ENCODE measurements at places on chromosomes 3 and 15. TPM values are rescaled to one million over a fixed set of nuclear protein-coding genes. Genes with fewer than 3 reads are reported as not detected.

- DNase-seq, result no peak
Observed at GRCh38 chr15:77057072-77057471, 13.8 kb downstream of the TSPAN3 start.

- DNase-seq, result no peak
Observed at GRCh38 chr3:38283810-38284755, 2.0 kb downstream of the SLC22A14 start.

DNA sequence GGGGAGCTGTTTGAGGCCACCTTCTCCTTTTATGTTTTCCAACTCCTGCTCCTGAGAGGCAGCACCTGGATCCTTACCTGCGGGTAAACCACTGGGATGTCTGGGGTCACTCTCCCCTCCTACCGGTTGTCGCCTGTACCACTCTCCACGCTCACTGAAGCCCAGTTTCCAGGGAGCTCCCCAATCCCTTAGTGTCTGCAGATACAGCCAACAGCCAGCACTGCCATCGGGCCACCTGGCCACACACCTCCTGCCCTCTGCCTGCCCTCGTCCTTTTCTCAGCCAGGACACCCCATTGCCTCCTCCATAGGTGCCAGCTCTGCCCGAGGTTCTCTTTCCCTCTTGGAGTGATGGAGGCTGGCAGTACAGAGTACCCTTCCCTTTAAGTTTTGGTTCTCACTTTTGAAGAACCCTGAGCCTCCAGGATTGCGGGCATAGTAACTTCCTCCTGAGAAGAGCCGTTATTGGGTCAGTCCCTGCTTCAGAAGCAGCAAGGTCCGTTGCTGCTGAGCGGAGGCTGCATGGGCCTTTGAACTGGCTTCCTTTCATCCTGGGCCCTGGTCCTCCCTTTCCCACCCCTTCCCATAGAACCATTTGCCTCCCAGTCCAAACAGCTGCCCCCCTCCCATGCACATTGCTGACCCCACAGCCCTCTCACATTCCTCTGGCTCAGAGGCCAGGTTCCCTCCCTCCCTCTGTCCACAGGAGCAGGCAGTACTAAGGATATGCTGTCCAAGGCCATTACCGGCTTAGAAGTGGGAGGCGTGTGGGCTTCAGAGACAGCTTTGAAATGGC, 30.9 kb downstream of the ARNT2 start:
- DNase-seq, result no peak

DNA sequence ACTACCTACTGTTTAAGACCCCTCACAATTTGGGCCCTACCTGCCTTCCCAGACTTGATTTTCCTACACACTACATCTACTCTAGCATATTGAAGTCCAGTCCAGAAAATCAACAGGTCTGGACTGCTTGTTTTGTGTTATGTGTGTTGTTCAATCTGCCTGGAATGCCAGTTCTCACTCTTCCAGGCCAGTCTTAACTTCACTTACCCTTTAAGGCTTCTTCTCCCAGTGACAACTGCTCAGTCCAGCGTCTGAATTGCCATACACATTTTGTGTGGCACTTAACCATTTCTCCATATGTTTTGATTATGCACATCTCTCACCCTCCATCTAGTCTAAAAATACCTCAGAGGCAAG, 1.1 kb downstream of the TICRR start:
- no peak for DNase-seq

DNA sequence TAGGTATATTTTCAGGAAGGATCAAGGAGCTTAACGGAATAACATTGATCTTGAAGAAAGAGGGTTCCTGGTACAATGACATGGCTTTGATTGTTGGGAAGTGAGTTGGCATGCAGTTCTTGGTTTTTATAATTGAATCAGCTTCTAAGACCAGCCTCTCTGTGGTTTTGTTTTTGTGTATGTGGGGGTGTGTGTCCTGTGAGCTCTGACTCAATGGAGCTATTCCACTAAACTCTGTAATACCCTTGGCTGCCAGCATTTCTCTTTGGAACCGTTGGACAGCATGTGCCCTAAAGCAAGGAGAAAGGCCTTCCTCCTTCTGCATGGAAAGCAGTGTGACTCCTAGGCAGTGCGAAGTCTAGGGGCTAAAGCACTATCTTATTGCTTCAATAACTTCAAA, 124.8 kb downstream of the EDEM1 start:
- no peak for DNase-seq

DNA sequence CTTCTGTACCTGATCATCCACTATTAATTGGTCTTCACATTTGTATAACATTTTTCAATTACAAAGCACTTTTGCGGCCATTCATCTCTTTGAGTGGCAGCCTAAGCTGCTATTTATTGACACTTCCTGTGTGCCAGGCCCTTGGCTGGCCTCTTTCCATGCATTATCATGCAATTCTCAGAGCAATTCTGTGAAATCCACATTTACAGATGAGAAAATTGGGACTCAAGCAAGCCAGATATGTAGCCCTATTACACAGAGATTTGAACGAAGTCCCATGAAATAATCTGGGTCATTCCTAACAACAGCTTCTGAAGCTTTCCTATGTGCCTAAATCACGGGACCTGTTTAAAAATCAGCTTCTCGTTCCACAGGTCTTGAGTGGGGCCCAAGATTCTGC, 17.4 kb downstream of the SLC6A1 start:
- no peak for DNase-seq

DNA sequence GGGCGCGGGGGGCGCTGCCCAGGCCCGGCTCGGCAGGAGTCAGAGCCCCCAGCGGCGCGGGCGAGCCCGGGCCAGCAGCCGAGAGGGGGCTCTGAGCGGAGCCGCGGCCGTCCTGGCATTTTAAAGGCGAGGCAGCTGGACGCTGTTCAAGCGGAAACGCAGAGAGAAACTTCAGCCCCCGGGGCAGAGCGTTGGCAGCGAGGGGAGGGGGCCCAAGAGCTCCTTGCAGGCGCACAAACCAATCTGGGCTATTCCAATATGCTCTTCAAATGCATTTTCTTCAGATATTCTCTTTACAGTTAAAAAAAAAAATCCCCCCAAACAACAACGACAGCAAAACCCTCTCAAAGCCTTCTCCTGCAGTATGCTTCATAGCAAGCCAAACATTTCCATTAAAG, at the start of gene CTXND1:
Gene CTXND1, minus strand, starts transcription at position 93 of the 398 bp plus-strand sequence. CDS start 50,264 bp downstream, outside the sequence.
- DNase-seq, result no peak

- DNase-seq, result no peak
Observed at GRCh38 chr3:156206157-156206556, 85.8 kb downstream of the KCNAB1 start.

Gene PLSCR2
- total RNA-seq, result not detected

Gene MCF2L2
- total RNA-seq, result 0.87 TPM

Gene ARL13B
- total RNA-seq, result 6.7 TPM

Gene OXSR1
- 39.2 TPM for total RNA-seq

Gene BDH1
- 20.8 TPM for total RNA-seq

Gene MUSTN1
- total RNA-seq, result not detected

Gene CPB1
- not detected for total RNA-seq
